Foreskin keratinocyte (primary cell): ENCODE measurements at places on chromosomes 5 and 9. TPM values are rescaled to one million over a fixed set of nuclear protein-coding genes. Genes with fewer than 3 reads are reported as not detected.

Gene PRR7
- 2.4 and 3.0 TPM in 2 replicates for total RNA-seq

Gene CER1
- not detected in 2 replicates for total RNA-seq

- DNase-seq = no peak
Observed at GRCh38 chr9:89363311-89363670, 45.0 kb downstream of the SECISBP2 start.

GRCh38 chr9:124260769-124261603 lies 3.2 kb downstream of the NEK6 start:
- DNase-seq = peak; percentile 50
